CD4-positive, alpha-beta T cell treated with Interleukin-15 for 4 hours (primary cell): ENCODE measurements at places on chromosomes 2 and 18.

DNA sequence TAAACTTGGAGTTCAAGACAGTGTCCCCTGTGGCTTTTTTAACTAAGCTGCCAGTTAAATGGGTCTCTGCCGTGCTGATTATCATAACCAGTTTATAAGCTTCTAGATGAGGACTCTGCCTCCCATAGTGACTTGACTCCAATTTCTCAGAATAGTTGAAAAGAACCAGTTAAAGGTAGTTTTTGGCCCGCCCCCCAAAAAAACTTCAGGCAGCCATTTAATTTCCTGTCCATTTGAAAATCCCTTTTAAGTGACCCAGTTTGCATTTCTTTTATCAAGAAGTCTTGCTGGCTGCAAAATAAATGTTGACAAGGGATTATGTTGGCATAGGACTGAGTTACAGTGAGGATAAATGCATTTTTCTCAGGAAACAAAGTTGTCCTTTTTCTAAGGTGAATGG lies 2.3 kb downstream of the SLC20A1 start:
- peak; percentile 43 for DNase-seq

DNA sequence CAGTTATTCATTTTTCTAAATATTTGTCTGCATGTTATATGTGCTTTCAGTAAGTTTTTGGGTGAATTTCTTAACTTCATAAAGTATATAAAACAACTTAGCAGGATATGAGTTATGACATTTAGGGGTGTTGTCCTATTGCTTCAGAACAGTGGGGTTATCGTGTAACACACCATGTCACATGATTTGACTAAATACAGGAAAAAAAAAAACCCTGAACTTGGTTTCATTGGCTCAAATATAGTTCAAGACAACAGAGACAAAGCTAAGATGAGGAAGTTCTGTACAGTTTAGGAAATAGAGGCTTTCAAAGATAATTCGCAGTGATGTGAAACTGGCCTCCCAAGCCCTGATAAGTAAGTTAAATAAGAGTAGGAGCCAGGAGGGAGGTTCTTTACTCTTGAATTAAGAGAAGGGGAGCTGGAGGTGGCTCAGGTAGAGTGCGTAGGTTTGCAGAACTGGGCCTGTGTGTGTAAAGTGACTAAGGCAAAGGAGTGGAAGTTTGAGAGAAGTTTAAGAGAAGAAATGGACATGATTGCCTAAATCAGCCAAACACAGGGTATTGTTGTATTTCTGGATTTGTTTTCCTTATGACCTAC lies 53.9 kb downstream of the LIMS1 start:
- no peak for DNase-seq

- no peak for DNase-seq
These were observed 14.9 kb upstream of the IL1RL1 start for GRCh38 chr2:102296449-102296848.

GRCh38 chr2:38763228-38763627 lies 12.1 kb upstream of the SRSF7 start:
- DNase-seq = no peak

GRCh38 chr2:219783359-219783975 lies 156.0 kb downstream of the SLC4A3 start:
- DNase-seq = no peak

GRCh38 chr18:67463829-67464228 lies 52.7 kb downstream of the DSEL start:
- DNase-seq = no peak

DNA sequence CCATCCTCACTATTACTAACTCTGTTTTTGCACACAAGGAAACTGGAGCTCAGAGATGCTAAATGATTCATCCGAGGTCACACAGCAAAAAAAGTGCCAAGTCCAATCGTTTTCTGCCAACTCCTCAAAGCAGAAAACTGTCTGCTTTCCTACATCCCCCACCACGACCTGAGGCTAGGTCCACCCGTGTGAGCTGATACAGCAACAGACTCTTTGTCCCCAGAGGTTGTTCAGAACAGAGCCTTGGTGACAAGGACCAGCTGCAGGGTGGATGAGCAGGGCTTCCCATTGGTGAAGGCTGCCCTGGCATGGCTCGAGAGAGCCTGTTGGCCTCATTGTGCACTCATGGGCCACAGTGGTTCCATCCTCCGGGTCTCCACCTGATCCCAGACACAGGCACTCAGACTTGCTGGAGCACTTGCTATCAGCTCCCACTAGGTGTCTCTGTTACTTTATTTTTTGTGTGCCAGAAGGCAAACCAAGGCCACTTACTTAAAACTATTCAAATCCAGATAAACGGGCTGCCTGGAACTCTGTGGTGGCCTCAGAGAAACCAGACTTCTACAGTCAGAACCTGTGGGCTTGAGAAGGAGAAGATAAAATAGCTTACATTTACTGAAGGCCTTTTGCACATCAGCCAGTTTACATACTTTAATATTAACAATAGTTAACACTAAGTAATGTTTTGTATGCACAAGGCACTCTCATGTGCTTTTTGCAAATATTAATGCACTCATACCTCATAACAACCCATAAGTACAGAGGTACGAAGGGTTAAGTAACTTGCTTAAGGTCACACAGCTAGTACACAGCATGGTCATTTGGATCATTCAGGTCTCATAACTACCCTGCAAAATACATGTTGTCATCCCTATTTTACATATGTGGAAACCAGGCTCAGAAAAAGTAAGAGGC lies 62.9 kb upstream of the CTIF start:
- peak; percentile 36 for DNase-seq

GRCh38 chr2:134142903-134143302 lies 111.0 kb upstream of the MGAT5 start:
- DNase-seq = no peak

GRCh38 chr2:17311771-17312511 lies 206.3 kb downstream of the RAD51AP2 start:
- no peak for DNase-seq

- no peak for DNase-seq
These were observed 64.4 kb downstream of the COL5A2 start for GRCh38 chr2:189115126-189115525.

DNA sequence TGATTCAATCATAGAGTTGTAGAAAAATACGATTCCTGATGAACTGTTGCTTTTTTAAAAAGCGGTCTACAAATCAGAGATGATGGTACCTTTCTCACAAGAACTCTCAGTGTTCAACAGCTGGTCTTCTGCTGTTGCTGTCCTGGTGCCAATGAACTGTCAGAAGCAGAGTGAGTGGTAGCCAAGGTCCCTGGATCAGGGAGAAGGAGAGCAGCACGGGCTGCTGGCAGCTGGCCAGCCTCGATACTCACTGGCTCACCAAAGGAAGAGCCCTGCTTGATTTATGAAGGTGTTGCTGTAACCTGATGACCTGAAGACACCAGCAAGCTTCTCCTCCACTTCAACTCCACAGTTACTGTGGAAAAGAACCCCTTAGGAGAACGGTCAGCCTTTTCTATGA lies 300.8 kb upstream of the SOX11 start:
- no peak for DNase-seq

- DNase-seq = no peak
These were observed 305.6 kb upstream of the LRRTM1 start for GRCh38 chr2:80610108-80610507.

DNA sequence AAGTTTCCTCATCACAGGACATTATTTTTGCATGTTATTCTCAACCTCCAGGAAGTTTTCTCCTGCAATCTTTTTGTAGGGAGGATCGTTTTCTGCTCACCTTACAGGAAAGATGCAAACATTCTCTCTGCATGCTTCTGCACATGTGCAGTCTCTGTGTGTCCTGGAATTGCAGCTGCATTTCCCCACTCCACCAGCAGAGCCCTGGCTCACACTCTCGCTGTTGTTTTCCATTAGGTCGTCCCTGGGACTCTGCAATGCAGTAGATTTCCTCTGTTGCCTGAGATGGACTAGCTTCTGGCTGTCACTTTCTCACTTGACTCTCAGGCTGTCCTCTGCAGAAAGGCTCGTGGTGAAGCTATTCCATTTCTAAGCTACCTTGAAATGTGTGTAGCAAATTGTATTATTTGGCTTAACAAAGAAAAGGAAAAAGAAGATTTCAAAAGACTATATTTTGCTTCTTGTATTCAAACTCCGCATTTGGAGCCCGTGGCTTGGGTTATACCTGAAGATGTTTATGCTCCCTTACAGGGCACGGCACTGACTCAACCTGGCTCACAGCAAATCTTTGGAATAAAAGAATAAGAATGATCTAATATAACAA lies 346.7 kb downstream of the RAD51AP2 start:
- no peak for DNase-seq

GRCh38 chr2:231009236-231009919 lies 13.5 kb downstream of the SPATA3 start:
- DNase-seq = no peak

GRCh38 chr2:236158969-236159777 lies 9.0 kb downstream of the GBX2 start:
- no peak for DNase-seq

GRCh38 chr2:134295441-134295840 lies 41.6 kb downstream of the MGAT5 start:
- no peak for DNase-seq

GRCh38 chr2:69837533-69837932 lies 8.1 kb downstream of the GMCL1 start:
- DNase-seq = no peak

DNA sequence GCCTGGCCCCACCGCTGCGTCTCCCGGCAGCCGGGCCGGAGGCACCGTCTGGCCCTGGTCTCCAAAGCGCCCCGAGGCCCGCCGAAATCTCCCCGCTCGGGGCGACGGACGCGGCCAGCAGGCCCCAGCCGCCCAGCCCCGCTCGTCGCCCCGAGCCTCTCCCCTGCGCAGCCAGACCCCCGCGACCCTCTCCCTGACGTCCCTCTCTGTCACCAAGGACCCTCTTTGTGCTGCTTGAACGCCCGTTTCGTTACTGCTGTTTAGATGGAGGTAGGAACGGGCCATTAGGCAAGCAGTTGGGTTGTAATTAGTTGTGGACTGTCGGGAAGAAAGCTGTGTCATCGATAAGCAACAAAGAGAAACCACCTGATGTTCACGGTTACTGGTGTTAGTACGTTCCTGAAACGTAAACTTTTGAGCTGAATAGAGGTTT lies 686 bp downstream of the UBXN4 start:
- DNase-seq = peak; percentile 46

GRCh38 chr18:34694591-34695165 lies 15.4 kb upstream of the DTNA start:
- DNase-seq = no peak

- no peak for DNase-seq
These were observed 36.5 kb downstream of the EIF4E2 start for GRCh38 chr2:232586943-232587505.

DNA sequence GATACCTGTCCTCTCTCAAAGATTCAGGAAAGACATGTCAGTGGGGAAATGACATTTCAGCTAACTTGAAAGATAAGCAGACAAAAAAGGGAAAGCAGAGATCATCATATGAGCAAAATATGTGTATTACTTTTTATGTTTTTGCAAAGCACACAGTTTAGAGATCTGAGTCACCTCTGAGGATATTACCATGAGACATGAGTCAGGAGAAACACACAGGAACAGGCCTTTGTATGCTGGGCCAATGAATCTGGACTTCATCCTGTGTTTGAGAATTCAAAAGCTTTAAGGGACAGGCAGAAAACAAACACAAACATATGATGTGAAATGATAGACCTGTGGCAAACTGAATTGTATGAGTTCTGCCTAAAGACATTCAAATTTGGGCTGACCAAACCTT lies 306.0 kb upstream of the EPC2 start:
- DNase-seq = no peak

DNA sequence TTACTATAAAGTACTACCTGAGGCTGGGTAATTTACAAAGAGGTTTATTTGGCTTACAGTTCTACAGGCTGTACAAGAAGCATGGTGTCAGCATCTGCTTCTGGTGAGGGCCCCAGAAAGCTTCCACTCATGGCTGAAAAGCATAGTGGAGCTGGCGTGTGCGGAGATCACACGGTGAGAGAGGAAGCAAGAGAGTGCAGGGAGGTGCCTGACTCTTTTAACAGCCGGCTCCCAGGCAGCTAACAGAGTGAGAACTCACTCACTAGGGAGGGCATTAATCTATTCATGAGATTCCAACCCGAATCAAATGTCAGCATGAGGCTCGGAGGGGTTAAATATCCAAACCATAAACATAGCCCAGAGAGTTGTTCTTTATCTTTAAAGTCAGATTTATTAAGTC lies 117.3 kb downstream of the LDLRAD4 start:
- no peak for DNase-seq

GRCh38 chr18:36366994-36367839 lies 69.7 kb downstream of the FHOD3 start:
- no peak for DNase-seq

GRCh38 chr2:198657512-198658121 lies 800.1 kb downstream of the SATB2 start:
- DNase-seq = no peak
